Activated naive CD8-positive, alpha-beta T cell treated with anti-CD3 and anti-CD28 coated beads for 36 hours (primary cell): ENCODE measurements at places on chromosomes 6 and 20. TPM values are rescaled to one million over a fixed set of nuclear protein-coding genes. Genes with fewer than 3 reads are reported as not detected.

DNA sequence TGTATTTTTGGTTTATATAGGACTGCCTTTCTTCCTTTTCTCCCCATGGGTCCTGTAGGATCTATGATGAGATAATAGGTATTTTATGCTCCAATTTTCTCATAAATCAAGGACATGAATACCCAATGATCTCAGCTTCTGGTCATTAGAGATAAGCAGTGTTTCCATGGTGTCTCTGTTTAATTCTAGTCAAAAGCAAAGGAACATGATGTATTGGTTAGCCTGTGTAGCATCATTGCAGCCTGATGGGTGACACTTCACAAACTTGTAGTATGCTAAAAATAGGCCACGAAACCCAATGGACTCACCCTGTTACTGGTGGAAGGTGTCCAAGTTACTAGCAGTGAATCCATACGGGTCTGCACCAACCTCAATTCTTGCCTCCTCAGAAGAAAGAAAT is 116.2 kb upstream of the SNX9 start:
- H3K27ac ChIP-seq, result no peak overlapping the region
- no peak for DNase-seq
- H3K4me1 ChIP-seq, result no peaks in the 10 kb centered on the region
- H3K36me3 ChIP-seq, result no peaks in the 10 kb centered on the region
- H3K27me3 ChIP-seq, result no peaks in the 10 kb centered on the region
- no peak overlapping the region for H3K4me3 ChIP-seq

- DNase-seq, result no peak
- peaks cover 50% of the 10 kb centered on the region for H3K27me3 ChIP-seq
- no peaks in the 10 kb centered on the region for H3K36me3 ChIP-seq
- H3K27ac ChIP-seq, result no peak overlapping the region
- H3K4me1 ChIP-seq, result no peaks in the 10 kb centered on the region
Observed at GRCh38 chr6:63543982-63544381, 28.3 kb upstream of the LOC128125822 start.

GRCh38 chr6:148836751-148837150 is 89.9 kb downstream of the UST start:
- no peaks in the 10 kb centered on the region for H3K36me3 ChIP-seq
- peaks cover 9% of the 10 kb centered on the region for H3K4me1 ChIP-seq
- no peak for DNase-seq
- peaks cover 4% of the 10 kb centered on the region for H3K27me3 ChIP-seq

DNA sequence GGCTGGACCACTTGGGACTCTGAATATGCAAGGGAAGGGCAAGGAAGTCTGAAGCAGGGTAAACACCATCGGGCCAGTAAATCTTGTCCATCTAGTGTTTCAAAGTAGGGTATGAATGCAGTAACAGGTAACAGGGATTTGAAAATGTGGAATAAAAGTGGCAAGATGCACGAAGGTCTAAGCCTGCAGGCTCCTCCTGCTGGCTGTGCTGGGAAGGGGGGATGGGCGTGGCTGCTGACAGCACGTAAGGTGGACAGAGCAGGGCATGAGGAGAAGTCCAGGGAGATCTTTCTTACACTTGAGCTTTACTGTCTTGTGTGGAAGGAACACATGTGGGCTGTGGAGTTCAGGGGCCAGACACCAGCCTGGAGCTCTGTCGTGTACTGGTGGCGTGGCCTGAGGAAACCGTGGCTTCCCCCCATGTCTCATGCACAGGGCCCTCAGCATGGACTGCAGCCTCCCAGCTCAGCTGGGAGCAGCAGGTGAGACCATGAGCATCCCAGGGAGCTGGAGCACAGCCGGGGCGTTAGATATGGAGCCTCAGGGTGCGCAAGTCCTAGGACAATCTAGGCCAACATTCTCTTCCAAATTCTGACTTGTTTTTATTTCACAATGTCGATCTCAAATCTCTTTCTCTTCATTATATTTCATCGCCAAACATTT is 84.5 kb downstream of the SLC22A23 start:
- H3K27me3 ChIP-seq, result no peaks in the 10 kb centered on the region
- H3K36me3 ChIP-seq, result no peaks in the 10 kb centered on the region
- no peak overlapping the region for H3K4me3 ChIP-seq
- no peak overlapping the region for H3K27ac ChIP-seq
- peaks cover 9% of the 10 kb centered on the region for H3K4me1 ChIP-seq
- no peak for DNase-seq

- no peaks in the 10 kb centered on the region for H3K36me3 ChIP-seq
- no peak overlapping the region for H3K27ac ChIP-seq
- H3K27me3 ChIP-seq, result peaks cover 11% of the 10 kb centered on the region
- no peak overlapping the region for H3K4me3 ChIP-seq
Observed at GRCh38 chr20:47805951-47806350, 20.7 kb upstream of the SULF2 start.

DNA sequence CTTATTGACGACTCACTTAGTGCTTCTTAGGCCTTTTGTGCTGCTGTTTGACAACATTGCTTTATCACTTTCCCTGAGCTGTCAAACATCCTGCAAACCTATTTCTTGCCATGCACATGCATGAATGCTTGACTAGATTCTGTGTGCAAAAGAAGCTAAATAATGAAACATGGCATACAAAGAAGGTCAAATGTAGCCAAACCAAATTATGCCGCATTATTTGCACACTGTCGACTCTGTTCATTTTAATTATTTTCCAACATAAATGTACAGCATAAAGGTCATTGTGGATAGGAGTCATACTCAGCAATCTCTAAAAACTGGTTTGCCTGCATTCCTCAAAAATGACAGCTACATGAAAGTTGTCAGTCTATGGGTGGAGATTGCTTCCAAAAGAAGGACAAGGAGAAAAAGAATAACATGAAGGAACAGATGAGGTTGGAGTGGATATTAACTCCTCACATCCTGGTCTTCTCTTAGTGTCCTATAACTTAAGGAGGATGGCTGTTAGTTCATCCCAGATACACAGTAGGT is 123.1 kb upstream of the STXBP5 start:
- DNase-seq, result no peak
- H3K4me1 ChIP-seq, result peaks cover 2% of the 10 kb centered on the region

SIGLEC1 gene
- total RNA-seq, result not detected

PPP1R14C gene
- 0.44 TPM for total RNA-seq

CLVS2 gene
- total RNA-seq, result not detected

TMEM200A gene
- total RNA-seq, result not detected
